Effector CD8-positive, alpha-beta T cell (primary cell): ENCODE measurements at places on chromosomes 7 and 10.

DNA sequence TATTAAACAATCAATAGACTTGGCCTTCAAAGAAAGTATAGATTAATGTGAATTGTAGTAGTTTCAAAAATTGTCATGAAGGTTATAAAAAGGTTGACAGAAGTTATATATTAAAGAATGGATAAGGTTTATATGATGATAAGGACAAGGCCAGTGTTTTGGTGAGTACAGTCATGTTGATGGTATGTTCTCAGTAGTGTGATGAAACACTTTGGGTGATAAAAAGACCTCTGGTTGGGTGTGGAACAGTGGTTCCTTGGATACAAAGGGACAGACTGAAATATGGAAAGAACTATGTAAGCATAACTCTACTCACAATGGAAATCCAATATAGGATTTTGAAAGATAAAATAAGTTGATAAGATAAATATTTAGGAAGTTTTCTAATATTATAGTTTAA, 866.3 kb downstream of the ANKRD7 start:
- no peak for DNase-seq

DNA sequence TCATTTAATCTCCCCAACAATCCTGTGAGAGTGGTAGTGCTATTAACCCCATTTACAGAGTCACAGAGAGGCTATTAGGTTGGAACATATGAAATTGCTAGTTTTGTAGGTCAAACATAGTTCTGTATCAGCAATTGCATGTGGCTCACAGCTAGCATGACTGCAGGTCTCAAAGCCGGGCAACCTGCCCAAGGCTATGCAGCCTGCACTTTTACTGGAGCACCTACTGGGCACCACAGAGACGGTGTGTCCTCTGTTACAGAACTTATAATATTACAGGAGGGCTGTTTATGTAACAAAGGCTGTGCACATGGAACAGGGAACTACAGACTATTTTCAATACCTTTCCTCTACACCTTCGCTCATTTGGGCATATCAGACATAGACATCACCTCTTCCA, 355.8 kb downstream of the RPS24 start:
- DNase-seq: no peak

DNA sequence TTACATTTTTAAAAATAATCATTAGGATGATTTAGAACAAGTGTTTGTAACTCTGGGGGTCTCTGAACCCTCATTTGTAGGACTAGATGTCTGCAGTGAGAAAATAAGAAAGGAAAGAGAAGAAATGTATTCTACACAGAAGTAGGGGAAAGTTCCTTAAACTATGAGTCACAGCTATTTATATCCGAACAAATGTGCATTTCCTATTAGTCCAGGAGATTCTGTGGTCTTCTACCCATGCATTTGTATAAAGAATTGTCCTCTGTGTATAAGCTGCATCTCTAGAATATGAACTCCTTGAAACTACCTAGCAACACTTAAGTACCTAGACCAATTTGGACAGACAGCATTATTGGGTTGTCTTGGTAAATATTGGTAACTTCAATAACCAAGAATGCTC, 15.9 kb upstream of the CD36 start:
- DNase-seq: no peak

DNA sequence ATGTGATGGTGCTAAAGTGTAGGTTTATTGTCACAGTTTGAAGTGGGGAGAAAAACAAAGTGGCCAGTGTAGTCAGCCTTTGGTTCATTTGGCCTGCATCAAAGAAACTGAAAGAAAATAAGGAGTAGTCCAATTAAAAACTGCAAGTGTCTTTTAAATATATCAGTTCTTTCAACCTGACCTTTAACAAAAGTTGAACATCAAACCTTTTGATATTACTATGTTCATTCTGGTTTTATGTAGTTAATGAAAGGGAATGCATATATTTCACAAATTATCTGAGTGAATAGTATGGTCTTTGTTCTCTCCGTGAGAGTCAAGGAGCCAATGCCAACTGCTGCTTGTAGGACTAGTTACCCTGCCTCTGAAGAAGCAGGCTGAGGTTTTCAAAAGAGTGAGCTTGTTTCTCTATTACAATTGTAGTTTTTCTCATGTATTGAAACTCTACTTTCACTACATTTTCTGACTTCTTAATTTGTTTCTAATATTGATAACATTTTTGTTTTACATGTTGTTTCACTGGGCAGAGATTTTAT, 1160.8 kb upstream of the LRRTM3 start:
- no peak for DNase-seq

DNA sequence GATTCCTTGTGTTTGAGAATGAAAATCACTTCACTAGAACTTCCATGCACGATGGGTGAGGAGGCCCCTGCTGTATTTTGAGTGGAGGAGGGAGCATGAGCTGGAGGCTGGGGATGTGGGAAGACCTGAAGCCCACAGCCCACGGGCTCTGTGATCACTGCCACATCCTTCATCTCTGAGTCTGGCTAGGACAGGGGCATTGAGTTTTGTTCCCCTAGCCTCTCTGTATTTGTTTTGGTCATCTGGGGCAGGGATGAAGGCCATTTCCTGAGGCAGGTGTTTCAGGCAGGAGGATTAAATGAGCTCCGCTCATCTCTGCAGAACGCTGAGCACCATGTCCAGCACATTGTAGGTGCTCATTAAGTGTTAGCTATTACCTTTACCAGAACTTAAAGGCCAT, 293.6 kb downstream of the GLRX3 start:
- DNase-seq: no peak

GRCh38 chr10:88395677-88396076, 187.4 kb downstream of the RNLS start:
- DNase-seq: no peak

GRCh38 chr7:131521651-131522163, 34.7 kb downstream of the PODXL start:
- no peak for DNase-seq

- DNase-seq: no peak
Measured at GRCh38 chr7:90655566-90655965, 59.4 kb downstream of the CDK14 start.

- no peak for DNase-seq
Measured at GRCh38 chr7:140423501-140423900, 19.6 kb downstream of the RAB19 start.

DNA sequence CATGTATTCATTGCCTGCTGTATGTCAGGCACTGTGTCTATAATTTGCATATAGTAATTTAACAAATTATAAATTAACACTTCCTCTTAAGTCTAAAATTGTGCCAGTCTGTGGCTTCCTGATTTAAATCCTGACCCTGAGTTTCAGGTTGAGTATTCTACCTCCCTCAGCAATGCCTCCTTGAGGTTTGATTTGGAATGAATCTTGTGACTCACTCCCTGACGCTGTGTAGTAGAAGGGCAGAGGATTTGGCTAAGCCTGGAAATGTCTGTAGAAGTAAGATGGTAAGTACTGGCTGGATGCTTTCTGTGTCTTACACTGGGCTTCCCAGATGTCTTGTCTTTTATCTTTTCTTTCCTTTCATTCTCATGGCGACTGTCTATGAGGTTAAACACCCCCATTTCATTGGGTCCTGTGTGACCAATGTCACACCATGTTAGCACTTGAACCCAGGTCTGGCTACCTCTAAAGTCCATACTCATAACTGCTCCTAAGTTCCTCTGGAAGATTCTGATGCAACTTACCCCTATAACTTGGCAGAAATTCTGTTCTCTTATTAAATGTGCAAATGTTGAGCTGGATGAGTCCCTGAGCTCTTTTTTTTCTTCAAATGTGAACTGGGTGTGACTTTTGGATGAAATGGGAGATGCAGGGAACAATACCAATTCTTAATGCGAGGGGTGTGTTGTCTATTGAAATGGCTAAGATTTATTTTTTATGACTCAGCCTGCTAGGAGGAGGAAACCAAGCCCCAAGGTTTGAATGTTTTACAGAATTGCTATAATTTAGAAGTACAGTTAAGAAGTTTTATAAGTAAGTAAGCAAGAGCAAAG, 48.5 kb downstream of the PLCE1 start:
- no peak for DNase-seq

DNA sequence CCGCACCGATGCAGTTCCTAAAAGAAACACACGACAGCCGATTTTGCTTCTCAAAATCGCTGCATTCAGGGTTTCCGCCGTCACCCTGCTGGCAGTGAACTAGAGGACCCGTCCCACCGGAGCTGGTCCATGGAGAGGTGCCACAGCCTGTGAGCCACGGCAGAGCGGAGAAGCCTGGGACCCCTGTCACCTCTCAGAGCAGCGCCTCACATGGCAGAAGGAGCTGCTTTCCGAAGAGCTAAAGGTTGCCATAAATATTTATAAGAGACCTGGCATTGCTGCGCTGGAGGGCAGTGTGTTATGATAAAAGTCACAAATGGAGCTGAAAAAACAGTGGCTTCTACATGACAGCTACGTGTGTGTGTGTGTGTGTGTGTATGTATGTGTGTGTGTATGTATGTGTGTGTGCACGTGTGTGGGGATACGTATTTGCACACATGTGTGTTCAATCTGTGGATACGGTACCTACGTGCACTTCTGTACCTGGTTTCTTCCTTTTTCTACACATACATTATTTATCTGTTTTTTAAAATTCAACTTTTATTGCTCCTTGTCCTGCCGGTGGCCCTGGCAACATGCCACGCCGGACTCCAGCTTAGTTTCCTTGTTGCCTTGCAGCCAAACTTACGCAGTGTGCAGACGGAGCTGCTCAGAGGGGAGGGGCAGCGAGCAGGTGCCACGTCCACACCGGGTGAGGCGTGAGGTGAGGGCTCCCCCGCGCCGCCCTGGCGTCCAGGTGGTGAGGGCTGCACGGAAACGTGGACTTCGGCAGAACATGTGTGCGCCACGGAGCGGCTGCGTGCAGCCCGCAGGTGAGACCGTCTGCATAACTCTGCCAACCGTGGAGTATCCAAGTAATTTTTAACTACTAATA, 115.2 kb upstream of the PITRM1 start:
- DNase-seq: no peak
